ENCODE measurements at places on chromosomes 11 and 22.

GRCh38 chr11:111302298-111302697, 4.0 kb downstream of the POU2AF3 start:
- no peak for DNase-seq

DNA sequence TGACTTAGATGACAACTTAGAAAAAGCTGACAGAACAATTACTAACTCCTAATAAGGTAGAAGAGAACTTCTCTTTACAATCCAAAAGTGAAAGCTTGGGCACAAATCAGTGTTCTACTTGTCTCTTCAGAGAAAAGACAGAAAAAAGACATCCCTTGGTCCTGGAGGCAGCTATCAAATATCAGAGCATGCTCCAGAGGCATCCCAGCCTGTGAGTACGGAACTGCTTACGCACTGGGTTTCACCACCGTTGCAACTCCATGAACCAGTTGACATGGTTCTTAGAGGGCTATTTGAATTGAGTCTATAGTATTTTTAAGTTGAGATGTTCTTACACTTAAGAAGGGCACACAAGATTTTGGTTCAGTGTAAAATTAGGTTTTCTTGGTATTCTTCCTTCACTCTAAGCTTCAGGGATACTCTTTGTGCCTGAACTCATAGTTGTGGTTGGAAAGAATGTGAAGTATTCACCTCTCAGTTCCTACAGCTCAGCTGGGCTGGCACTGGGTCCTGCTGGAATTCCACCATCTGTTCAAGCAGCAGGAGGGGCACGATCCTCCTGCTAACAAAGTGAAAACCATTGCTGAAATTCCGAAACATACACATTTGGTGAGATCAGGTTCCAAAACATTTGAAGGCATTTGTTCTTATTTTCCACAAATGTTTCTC, 6.3 kb downstream of the AKIP1 start:
- DNase-seq = peak; percentile 96

- no peak for DNase-seq
These were observed 413.6 kb downstream of the OPCML start for GRCh38 chr11:133118563-133119268.

- DNase-seq = no peak
These were observed 30.9 kb downstream of the IGLL1 start for GRCh38 chr22:23549198-23549595.

DNA sequence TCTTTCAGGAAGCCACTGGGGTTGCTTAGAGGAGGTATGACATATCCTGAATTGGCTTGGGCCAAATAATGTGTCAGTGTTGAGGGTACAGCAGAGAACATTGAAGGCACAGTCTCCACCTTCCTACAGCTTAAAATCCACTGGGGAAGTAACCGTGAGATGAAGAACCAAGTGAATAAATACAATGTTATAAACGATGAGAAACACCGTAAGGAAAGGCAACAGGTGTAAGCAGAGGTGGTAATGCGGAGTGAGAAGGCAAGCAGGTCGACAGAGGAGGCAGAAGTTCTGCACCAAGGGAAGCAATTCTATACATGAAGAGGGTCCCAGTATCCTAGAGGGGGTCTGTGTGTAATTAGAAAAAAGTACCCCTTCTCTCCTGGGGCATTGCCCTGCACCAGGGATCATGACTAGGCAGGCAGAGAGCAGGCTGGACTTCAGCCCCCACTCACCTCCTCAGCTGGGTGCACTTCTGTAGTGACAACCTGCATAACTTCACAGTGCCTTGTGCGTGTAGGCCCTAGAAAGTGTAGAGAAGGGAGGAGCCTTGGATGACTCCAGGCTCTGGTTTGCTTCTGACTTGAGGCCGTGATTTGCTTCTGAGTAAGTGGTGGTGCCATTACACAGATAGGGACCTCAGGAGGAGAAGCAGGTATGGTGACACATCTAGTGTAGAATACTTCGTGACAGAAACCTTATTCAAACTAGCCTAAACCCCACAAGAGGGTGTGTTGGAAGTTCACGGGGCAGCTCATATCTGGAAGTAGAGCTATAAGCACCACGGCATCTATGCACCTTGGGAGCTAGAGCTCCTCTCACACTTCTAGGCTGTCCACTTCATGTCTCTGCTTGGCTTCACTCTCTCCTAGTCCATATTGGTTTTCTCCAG, 4.9 kb downstream of the MYOD1 start:
- DNase-seq = no peak

DNA sequence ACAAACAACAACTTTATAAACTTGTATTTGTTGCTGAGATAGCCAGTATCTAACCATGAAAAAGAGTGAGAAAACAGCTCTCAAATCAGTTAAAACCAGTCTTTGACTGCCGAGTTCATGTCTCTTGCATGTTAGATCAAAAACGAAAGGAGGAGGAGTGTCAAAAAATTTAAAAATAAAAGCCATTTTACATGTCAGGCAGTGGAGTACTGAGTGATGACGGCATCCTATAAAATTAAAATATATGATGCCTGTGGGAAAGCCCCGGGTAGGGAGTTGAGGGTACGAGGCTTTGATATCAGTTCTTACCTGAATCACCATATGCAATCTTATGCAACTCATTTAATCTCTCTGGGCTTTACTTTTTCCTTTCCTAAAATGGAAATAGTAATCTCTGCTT, 117.3 kb downstream of the ETS1 start:
- no peak for DNase-seq

GRCh38 chr11:7670641-7671040, 2.7 kb downstream of the CYB5R2 start:
- DNase-seq = no peak

- peak; percentile 48 for DNase-seq
These were observed 15.2 kb downstream of the NRIP3 start for GRCh38 chr11:8988329-8989234.

DNA sequence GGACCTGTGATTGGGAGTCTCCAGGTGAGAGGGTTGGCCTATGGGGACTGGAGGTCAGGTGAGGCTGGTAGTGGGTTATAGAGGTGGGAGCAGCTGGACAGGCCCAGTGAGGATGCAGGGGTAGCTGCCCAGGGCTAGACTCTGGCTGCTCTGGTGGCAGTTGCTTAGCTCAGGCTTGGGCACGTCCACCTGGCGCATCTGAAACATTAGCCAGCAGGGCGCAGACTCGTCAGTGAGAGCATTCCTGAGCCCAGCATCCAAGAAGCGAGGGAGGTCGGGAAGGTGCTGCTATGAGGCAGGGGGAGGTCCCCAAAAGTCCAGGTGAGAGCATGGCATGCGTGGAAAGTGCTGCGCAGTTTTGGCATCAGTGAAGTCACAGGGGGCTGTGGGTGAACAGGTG, 3.5 kb upstream of the GGT1 start:
- no peak for DNase-seq

DNA sequence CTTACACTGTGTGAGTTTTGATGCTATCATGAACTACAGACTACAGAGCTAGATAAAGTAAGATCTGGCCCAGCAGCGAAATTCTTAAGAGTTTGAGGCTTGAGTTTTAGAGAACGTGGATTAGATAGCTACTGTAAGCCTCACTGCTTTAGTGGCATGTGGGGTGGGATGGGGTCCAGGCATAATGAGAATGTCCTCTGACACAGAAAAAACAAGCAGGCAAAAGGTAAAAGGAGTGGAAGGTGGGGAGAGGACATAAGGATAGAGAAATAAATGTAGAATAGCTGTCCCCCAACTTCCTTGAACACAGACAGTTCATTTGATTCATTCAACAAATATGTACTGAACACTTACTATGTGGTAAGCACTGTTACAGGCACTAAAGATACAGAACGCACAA, 324.5 kb upstream of the PITPNB start:
- DNase-seq = peak; percentile 50

GRCh38 chr11:66216911-66217310, 51.5 kb upstream of the RAB1B start:
- no peak for DNase-seq

DNA sequence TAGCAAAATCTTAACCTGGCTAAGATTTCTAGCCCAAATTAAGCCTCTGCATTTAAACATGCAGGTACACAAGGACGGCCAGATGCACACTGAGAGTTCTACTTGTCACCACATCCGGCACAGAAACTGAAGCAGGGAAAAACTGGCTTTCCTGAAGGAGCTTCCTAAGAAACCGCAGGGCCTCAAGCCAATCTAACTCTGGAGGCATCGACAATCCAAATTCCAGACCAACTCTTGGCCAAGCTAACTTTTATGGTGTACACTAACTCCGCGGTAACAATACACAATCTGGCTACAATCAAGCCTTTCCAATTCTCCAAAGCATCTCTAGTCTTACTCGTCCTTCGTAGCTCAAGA, 1.2 kb downstream of the MSANTD2 start:
- peak; percentile 77 for DNase-seq

DNA sequence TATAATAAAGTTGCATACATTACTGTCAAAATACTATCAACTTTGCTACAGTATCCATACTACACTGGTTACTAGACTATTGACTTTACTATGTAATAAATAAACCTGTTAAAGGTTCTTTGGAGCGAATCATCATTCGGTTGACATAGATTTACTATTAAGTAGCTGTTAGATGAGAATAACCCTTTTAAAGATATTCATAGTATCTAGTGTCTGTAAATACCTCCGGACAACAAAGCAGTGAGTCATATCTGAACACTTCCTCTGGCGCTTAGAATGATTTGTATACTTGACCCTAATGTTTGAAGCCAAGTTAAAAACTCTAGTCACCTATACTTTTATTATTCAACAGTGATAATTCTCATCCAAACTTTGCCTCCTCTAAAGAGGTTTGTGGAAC, 84.7 kb downstream of the MSANTD4 start:
- DNase-seq = peak; percentile 32

DNA sequence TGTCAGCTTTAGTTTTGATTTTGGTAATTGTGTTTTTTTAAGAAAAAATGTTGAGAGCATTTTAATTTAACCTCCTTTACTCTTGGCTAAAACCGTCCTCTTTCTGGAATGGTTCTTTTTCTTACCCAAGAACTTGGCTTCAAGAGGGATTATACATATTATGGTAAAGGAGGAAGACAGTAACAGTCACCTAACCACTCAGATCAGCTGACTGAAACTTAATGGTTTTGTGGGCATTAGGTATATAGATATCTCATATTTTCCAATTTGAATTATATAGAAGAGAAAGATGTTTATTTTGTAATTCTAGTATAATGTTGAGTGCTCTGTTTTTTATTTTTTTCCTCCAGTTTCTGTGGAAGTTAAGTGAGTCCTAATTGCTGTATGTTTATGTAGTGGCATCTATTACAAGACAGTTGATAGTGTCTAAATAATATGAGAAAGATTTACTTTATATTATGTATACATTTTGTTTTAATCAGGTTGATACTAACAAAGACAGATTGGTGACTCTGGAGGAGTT, 36.6 kb upstream of the NCR3LG1 start:
- DNase-seq = no peak

DNA sequence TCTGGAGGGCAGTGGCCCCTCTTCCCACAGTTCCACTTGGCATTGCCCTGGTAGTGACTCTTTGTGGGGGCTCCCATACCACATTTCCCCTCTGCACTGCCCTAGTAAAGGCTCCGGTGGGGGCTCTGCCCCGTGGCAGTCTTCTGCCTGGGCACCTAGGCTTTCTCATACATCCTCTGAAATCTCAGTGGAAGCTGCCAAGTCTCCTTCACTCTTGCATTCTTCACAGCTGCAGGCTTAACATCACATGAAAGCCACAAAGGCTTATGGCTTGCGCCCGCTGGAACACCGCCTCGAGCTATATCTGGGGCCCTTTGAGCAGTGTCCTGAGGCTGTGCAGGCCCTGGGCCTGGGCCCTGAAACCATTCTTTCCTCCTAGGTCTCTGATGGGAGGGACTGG, 25.3 kb downstream of the PLEKHB1 start:
- DNase-seq = no peak

DNA sequence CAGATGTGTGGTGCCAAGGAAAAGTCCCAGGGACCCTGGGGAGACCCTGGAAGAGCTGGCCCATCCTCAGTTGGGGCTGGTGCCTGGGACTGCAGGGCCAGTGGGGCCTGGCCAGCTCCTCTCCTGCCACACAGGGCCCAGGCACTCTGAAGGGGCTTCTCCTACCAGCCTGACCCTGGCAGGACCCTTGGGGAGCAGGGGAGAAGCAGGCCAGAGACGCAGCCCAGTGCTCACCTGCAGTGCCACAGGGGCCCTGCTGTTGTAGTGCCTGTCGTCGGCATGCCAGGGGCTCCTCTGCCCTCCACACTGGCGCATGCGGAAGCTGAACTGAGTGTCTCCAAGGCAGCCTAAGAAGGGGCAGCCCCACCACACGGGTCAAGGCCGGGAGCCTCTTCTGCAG, 9.1 kb downstream of the DENND6B start:
- DNase-seq = no peak

- no peak for DNase-seq
These were observed 11.6 kb upstream of the NRGN start for GRCh38 chr11:124728134-124728533.
